Frontal cortex (tissue), 4 donors: ENCODE measurements at places on chromosomes 2 and 18.

GRCh38 chr2:65605743-65606058 is 173.3 kb upstream of the SPRED2 start:
- DNase-seq, result no peak

- DNase-seq, result no peak
Observed at GRCh38 chr2:48043131-48043700, 136.9 kb upstream of the FBXO11 start.

- DNase-seq, result no peak
Observed at GRCh38 chr18:45081566-45082181, 401.0 kb downstream of the SETBP1 start.

GRCh38 chr2:46416739-46417403 is 62.5 kb upstream of the TMEM247 start:
- DNase-seq, result no peak

DNA sequence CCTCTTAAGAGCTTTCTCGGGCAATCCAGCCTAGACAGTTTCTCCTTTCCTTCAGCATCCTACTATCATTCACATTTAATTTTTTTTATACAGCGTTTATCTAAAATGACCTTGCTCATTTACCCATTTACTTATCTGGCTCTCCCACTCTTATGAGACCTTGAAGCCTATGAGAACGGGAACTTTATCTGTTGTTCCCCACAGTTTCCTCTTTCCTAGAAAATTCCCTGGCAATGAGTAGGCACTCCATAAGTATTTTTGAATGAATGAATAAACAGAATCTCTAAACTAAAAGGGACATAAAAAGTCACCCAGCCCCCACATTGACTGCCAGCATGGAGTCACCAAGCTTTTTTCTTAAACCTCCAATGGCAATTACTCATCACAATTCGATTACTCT is 353.2 kb downstream of the METTL4 start:
- DNase-seq, result no peak

- DNase-seq, result no peak
Observed at GRCh38 chr18:46416706-46417638, 240.0 kb downstream of the LOXHD1 start.

DNA sequence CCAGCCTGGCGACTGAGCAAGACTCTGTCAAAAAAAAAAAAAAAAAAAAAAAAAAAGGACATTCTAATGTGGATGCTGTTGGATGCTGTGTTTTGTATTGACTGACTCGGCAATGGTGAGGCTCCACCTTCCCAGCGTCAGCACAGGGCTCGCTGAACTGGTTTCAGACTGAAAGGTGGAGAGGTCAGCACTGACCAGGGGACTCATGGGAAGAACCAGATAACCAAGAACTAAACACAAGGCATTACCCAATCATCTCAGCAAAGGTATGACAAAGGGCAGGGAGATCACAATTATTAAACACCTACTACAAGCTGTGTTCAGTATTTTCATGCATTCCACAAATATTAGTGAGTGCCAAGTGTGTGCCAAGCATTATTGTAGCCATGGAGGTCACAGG is 103.2 kb downstream of the LRATD1 start:
- DNase-seq, result no peak

- no peak for DNase-seq
Observed at GRCh38 chr2:150134223-150134857, 353.1 kb downstream of the RND3 start.

DNA sequence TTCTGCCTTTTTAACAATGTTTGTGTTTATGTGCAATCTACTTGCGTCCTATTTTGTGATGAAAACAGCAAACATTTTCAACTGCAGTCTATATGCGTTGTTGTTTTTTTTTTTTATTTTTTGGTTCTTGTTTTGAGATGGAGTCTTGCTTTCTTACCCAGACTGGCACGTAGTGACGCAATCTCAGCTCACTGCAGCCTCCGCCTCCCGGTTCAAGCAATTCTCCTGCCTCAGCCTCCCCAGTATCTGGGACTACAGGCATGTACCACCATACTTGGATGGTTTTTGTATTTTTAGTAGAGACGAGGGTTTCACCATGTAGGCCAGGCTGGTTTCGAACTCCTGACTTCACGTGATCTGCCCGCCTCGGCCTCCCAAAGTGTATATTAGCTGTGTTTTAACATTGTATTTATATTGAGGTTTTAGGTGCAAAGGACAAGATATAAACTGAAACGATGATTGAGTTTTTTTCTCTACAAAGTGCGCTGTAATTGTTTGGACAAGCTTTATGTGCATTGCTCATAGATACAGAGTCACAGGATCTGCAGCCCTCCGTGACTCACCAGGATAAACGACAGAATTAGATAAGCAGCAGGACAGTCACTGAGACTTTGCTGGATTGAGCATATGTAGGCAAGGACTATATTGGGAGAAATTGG is 17.4 kb downstream of the CDH7 start:
- DNase-seq, result no peak

GRCh38 chr2:101064125-101064502 is 62.0 kb downstream of the RPL31 start:
- no peak for DNase-seq

DNA sequence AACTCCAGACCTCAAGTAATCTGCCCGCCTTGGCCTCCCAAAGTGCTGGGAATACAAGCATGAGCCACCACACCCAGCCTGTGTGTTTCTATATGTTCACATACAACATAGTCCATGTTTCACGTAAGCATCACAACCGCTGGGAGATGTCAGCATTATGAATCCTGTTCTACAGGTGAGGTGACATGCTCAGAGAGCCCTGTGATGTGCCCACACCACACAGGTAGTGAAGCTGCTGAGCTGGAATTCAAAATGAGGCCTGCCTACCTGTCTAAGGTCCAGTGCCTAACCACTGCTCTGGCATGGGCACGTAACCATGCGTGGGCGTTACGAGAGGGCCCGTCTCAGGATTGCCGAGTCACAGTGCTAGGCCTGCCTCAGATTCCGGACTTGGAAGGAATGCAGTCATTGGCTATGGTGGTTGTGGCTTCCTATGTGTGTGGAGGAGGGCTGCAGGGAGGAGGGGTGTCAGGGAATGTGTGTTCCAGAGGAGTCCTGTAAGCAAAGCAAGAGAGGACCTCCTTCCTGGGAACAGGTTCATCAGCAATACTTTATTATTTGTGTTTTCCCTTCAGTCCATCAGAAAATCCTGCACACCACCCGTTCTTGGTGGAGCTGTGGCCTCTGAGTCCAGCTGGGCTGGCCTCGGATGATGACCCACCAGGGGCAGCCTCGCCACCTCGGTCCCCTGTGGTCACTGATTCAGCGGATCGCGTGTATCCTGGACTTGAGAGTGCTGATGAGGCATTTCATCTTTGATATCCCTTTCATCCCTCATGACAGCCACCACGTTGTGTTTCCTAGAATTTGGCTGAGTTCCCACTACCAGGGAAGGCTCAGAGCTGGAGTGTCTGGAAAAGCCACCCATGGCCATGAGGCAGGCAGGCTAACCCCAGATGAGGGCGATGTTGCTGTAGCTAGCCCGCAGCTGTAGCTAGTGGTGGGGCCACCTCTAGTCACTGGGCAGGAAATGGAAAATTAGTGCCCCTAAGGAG is 31.1 kb downstream of the HK2 start:
- DNase-seq, result no peak

- no peak for DNase-seq
Observed at GRCh38 chr2:42941633-42942176, 149.3 kb upstream of the HAAO start.

DNA sequence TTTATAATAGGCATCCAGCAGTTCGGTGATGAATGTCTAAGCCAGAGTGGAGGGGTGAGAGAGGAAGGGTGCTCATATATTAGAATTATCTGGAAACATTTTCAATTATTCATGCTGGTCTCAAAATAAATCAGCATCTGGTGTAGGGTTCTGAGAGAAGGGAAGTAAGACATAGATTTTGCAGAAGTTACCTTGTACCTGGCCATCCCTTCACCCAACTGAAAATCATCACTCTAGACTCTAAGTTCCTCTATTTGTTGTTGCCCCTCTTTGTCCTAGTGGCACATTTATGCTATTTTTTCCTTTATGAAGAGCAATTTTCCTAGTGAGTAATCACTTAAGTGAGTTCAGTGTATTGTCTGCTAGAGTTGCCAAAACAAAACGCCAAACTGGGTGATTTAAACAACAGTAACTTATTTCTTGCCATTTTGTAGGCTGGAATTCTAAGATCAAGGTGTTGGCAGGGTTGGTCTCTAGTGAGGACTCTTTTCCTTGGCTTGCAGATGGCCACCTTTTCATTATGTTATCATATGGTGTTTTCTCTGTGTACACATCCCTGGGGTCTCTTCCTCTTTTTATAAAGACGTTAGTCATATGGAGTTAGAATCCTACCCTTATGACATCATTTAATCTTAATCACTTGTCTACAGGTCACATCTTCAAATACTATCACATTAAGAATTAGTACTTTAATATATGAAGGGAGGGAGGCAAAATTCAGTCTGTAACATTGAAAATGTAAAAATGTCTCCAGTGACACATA is 129.9 kb upstream of the KLHL14 start:
- no peak for DNase-seq

DNA sequence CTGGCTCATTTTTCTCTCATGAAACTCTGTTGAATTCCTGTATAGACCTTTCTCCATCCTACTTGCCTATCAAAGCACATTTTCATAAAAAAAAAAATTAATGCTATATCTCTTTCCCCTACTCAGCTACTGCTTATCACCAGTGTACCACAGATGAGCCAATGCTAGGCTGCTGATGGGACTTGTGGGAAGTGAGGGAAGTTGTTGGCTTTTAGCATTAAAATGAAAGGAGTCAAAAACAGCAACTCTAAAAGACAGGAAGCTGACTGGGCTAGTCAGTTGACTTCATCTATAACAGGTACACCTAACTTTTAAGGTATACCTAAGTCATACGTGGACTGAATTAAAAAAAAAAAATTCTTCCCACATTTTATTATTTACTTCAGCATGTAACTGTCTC is 102.1 kb downstream of the FAM117B start:
- no peak for DNase-seq

DNA sequence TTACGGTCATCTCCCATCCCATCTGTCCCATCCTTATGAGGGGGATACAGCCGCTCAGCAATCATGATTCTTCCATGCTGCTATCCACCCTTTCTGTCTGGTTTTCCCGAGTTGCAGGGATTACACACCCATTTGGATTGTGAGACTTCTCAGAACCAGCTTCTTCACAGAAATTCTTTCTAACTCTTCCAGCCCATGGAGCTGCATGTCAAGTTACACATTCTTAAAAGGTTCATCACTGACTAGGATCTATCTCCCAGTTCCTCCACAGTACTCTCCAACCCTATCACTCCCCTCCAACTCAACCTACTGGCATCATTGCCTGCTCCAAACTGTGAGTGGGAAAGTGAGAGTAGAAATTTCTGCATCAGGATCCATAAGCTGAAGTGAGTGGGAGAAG is 558.2 kb upstream of the TNP1 start:
- no peak for DNase-seq

DNA sequence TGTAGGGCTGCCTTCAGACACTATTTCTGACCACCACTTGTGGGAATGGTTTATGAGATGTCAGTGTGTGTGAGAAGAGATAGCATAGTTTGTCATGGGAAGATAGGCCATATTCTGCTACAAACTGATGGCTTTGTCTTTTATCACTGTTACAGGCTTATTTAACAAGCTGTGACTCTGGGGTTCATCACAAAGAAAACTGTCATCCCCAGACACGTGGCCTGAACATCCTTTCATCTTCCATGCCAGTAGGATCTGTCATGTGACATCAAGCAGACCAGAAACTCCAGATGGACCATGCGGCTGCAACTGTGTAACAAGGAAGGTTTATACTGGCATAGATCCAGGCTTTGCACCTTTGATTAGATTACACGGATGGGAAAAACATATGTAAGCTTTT is 128.6 kb upstream of the KCNH7 start:
- no peak for DNase-seq

- DNase-seq, result no peak
Observed at GRCh38 chr2:128791985-128792320, 473.3 kb upstream of the HS6ST1 start.

- no peak for DNase-seq
Observed at GRCh38 chr18:58507880-58508279, 121.0 kb downstream of the ALPK2 start.

DNA sequence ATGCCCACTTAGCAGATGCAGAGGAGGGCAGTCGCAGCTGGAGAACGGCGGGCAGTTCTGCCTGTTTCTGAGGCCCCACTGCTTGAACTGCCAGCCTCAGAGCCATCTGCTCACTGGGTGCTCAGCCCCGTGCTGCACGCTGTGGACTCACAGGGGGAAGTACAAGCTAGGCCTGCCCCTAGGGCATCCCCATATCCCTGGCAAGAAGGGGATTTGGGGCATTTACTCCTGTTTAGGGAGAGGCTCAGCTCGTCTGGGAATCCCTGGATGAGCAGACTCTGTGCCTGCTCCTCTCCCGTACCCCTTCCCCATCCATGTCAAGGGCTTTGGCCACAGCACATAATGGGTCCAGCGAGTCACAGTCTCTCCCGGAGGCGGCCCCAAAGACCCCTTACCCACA is 169.8 kb upstream of the PKDCC start:
- DNase-seq, result no peak

GRCh38 chr2:44730593-44730992 is 210.9 kb upstream of the SIX3 start:
- no peak for DNase-seq

- DNase-seq, result no peak
Observed at GRCh38 chr18:54950221-54950620, 9.0 kb downstream of the CCDC68 start.

- DNase-seq, result no peak
Observed at GRCh38 chr2:38185012-38185491, 109.1 kb upstream of the CYP1B1 start.

- DNase-seq, result no peak
Observed at GRCh38 chr18:49786019-49786720, 27.2 kb downstream of the ACAA2 start.

- DNase-seq, result no peak
Observed at GRCh38 chr2:75186821-75187220, 12.5 kb downstream of the TACR1 start.

GRCh38 chr2:9163306-9164111 is 43.1 kb upstream of the ASAP2 start:
- no peak for DNase-seq

DNA sequence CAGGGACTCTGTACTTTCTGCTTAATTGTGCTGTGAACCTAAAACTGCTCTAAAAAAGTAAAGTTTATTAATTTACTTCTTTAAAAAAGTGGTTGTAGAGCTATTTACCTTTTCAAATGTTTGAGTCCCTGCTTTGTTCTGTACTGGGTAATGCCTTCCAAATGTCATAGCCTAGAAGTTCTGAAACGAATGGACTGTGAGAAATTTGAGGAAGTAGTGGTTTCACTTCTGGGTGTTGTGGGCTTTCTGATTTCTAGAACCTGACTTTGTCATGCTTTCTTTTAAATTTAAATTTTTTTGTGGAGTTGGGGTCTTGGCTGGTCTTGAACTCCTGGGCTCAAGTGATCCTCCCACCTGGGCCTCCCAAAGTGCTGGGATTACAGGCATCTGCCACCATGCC is 44.6 kb downstream of the SMAD4 start:
- no peak for DNase-seq

GRCh38 chr2:7239078-7239477 is 321.9 kb downstream of the RNF144A start:
- DNase-seq, result no peak

DNA sequence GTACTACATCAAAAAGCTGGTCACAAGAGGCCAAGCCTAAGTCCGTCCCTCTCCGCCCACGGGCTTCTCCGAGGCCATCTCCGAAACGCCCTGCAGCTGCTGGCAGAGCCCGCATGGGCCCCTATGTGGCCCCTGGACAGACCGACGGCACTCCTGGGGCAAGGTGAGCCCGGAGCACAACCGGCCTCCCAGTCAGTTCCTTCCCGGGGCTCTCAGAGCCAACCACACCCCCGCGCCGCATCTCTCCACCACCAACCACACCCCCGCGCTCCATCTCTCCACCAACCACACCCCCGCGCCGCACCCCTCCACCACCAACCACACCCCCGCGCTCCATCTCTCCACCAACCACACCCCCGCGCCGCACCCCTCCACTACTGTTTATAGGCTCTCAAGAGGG is 93.5 kb downstream of the ZNF516 start:
- no peak for DNase-seq
